ENCODE measurements at places on chromosomes 5 and 9.

- DNase-seq: no peak
These were observed 71.7 kb upstream of the TNC start for GRCh38 chr9:115189686-115190085.

DNA sequence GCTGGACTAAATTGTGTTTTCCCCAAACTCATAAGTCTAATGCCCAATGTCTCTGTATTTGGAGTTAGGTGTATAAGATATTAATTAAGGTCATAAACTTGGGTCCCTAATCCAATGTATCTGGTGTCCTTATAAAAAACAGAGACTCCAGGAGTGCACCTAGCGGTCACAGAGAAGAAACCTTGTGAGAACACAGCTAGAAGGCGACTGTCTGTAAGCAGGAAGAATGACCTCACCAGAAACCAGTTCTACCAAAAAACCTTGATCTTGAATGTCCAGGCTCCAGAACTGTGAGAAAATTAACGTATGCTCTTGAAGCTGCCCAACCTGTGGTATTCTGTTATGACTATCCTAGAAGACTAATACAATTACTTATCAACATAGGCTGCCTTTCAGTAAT is 591.7 kb upstream of the PTPRD start:
- no peak for DNase-seq

GRCh38 chr9:134591573-134591981 is 50.0 kb upstream of the COL5A1 start:
- no peak for DNase-seq

- no peak for DNase-seq
These were observed 15.4 kb downstream of the CDC42SE2 start for GRCh38 chr5:131279204-131279603.

DNA sequence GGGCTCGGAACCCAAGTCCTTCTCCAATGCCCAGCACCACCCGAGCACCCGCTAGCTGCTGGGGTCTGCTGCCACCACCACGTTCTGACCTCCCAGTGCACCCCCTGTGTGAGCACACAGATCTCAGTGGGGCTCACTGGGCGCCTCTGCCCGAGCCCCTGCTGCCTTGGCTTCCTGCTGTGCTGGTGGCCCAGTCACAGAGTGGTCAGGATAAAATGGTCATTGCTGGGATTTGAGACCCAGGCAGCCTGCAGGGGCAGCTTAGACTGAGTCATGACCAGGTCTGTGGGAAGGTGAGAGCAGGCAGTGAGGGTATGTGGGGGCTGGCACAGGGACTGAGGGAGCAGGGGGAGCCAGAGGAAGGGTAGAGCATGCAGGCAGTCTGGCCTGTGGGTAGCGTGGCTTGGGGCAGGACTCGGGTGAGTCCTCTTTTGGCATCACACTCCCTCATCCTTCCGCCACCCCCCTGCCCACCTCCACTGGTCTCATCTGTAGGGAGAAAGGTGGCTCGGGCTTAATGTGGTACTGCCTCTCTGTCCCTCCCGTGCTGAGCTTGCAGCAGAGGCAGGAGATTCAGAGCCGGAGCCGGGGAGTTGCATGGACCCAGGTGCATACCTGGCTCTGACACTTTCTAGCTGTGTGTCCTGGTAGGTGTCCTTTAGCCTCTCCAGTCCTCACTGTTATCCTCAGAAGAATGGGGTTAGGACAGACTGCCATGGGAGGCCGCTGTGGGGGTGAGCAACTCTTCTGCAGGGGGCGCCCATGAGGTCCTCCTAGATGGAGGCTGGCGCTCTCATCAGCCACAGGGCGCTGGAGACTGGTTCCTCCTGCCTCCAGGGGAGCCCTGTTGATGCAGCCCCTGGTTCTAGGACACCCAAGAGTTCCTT is 32.1 kb downstream of the USP20 start:
- DNase-seq: no peak

GRCh38 chr5:98397081-98397480 is 376.4 kb upstream of the RGMB start:
- DNase-seq: no peak

- peak; percentile 23 for DNase-seq
These were observed 2.9 kb downstream of the SPTAN1 start for GRCh38 chr9:128555180-128555721.

Measured in retina (tissue), 1 donor.